ENCODE measurements at places on chromosomes 11 and 22.

DNA sequence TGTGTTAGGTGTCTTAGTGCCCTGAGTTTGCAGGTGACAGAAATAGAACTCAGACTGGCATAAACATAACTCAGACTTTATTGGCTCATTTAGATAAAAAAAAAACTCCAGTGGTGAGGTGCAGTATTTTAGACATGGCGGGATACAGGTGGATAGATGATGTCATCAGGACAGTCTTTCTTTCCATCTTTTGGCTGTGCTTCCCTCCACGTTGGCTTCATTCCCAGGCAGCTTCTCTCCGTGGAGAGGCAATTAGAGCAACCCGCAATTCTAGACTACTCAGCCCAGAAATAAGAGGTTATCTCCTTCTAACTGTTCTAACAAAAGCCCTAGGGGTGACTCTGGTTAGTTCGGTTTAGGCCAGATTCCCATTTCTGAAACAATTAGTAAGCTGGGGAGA is 40.5 kb downstream of the NCAM1 start:
- no peak for DNase-seq

GRCh38 chr11:10550503-10551289 is 9.7 kb upstream of the RNF141 start:
- no peak for DNase-seq

DNA sequence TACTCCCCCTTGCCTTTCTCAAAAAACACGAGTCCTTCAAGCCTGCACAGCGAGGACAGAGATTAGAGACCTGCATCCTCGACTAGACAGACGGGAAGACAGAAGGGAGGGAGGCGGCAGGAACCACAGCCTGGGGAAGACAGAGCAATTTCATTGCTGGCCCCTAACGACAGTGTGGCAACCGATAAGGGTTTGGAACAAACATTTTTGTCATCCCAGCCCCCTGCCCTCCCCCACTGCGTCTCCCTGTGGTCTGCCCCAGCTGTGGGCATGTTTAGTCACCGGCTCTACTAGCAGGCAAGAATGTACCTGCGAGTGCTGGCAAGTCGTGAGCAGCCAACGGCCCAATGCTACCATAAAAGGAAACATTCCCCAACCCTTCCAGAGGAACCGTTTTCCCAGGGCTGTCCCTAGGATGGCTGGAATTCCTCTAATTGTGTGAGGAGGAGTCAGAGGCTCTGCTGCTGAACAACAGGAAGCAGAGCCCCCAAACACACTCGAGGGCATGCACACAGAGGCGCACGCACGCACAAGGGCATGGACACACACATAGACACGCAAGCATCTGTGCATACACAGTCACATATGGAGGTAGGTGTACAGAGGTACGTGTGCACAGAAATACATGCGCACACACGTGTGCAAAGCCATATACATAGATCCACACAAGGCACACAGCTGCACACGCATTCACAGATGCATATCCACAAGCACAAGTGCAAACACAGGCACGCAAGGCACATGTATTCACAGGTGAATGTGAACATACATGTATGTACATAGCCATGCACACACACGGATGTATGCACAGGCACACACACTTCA is 58.3 kb downstream of the MYH9 start:
- DNase-seq: no peak

- no peak for DNase-seq
Observed at GRCh38 chr22:26883393-26883792, 226.0 kb downstream of the MIAT start.

- DNase-seq: no peak
Observed at GRCh38 chr11:70506658-70506970, 108.3 kb downstream of the CTTN start.

DNA sequence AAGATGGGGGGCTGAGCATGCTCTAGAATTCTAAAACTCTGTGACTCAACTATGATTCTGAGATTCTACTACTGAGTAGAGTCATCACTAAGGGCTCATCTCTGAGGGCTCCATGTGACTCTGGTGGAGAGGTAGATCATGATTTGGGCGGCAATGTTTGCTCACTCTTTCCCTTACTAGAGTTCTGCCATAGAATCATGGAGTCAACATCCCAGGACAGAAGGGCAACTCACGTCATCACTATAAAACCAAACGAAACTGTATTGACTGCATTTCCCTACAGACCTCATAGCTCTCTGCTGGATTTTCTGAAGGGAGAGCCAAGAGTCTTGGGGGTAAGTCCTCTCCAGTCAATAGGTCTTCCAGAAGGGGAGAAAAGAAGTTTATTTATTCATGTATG is at the start of gene MS4A14:
Gene MS4A14, plus strand, starts transcription at position 78 of the 400 bp plus-strand sequence. Its CDS starts 120 bp downstream, at position 198.
- no peak for DNase-seq

- DNase-seq: peak; percentile 43
Observed at GRCh38 chr11:67400251-67400941, 1.3 kb downstream of the PPP1CA start.

- DNase-seq: peak; percentile 87
Observed at GRCh38 chr22:21952586-21953571, at the start of gene PPM1F. Gene PPM1F (minus strand): TSS chr22:21952848. CDS start chr22:21946048, 6,800 bp downstream.

DNA sequence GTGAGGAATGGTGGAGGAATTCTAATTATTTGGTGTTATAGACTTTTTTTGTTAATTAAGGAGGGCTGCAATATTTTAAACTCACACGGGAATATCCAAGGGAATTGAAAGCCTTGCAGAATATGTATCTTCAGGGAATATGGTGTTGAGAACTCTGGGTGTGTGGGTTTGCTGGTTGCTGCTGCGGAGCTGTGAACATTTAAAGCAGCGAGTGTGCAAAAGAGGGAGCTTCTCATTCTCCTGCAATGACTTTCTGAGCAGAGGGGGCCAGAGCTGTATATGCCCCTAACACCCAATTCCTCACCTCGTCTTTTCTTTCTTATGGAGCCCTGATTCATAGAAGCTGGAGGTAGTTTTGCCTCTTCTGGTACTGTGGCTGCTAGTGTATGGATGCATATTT is 217.7 kb downstream of the HIPK3 start:
- DNase-seq: no peak

DNA sequence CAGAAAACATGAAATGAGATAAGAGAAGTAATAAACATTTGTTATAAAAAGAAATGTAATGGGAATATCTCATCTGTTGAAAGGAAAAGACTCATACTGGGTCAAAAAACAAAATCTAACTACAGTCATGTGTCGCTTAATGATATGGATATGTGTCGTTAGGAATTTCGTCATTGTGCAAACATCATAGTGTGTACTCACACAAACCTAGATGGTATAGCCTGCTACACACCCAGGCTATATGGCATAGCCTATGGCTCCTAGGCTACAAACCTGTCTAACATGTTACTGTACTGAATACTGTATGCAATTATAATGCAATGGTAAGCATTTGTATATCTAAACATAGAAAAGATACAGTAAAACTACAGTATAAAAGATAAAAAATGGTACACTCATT is 89.8 kb upstream of the ZC3H12C start:
- DNase-seq: no peak

DNA sequence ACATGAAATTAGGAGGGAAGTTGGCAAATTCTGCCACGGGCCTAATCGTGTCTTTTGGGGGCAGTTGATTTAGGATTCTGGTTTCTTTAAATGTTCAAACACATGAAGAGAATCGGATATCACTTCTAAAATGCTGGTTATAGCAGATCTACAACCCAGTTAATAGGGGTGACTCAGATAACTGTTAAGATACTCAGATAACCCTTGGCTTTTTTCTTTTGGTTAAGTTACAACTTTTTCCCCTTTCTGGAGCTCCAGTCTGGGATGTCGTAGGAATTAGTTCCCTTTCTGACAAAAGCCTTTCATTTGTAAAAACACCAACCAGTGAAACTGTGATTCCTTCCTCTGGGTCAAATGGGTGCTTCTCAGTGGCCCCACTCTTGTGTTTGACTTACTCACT is 976 bp downstream of the DEPDC7 start:
- DNase-seq: no peak

DNA sequence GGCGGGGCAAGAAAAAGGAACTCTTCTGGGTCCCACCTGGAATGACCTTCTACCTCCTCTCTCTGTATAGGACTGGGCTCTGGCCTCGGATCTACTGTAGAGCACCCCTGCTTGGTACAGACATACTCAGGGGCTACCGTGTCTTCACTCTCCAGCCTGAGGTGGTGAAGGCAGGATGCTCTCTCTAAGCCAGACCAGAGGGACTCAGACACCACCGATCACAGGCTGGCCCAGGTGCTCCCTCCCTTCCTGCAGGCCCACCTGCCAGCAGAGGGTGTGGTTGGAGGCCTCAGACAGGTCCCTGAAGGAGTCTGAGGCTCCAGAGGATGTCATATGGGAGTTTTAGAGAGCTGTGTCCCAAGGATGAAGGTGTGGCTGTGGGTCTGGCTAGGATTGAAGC is 4.1 kb downstream of the NHERF4 start:
- DNase-seq: no peak

DNA sequence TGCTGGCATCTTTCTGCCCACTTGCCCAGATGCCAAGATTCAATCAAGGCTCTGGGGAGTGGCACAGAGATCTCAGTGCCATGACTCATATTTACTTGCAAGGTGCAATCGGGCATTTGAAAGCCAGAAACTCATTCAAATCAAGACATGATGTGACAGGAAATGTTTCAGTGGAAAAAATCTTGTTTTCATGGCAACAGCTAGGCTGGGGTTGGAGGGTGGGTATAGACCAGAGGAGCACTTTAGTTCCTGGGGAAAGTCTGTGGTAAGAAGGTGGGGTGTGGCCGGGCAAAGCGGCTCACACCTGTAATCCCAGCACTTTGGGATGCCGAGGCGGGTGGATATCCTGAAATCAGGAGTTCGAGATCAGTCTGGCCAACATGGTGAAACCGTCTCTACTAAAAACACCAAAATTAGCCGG is 1.2 kb downstream of the MAJIN start:
- no peak for DNase-seq

DNA sequence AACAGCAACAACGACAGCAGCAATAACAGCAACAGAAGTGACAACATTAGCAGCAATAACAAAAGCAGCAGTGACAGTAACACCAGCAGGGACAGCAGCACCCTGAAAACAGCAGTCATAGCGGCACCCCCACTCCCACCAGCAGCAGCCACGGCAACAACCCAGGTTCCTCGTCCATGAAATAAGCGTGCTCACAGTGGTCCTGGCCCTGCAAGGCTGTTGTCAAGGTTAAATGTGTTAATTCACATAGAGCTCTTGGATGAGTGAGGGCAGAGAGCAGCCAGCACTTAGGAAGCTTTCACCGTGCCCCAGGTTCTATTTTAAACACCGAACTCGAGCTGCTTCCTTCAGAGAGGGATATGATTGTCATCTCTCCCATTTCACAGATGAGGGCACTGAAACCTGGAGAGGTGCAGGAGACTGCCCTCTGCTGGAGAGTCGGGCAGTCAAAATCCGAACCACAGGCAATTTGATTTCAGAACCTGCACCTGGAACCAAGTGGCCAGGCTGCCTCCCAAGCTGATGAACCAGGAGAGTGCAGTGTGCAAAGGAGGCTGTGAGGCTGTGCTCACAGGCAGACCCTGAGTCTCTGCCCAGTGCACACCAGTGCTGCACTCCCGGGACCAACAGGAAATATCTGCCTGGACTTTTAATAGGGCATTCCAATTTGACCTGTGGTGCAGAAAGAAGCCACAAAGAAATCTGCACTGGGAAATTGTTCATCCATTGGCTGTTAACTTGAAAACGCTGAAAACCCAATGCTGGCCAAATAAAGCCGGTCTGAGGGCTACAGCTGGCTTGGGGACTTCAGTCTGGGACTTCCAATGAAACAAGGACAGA is 22.9 kb upstream of the FGF3 start:
- no peak for DNase-seq

DNA sequence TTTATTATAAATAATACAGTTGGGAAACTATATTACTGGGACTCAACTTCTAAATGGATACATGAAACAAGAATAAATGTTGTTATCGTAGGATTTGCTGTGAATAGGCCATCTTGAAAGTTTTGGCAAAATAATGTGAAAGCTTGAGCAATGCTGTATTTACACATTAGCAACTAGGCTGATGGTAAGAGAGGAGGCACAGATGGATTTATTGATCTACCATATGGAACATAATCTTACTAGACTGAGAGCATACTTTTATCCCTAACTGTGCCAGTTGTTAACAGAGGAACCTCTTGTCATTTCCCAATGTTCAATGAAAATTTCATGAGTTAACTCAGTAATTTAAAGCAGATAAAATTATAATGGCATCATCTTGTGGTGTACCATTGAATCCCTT is 22.8 kb downstream of the APIP start:
- no peak for DNase-seq

GRCh38 chr22:17057959-17058814 is 26.6 kb upstream of the IL17RA start:
- DNase-seq: peak; percentile 80

DNA sequence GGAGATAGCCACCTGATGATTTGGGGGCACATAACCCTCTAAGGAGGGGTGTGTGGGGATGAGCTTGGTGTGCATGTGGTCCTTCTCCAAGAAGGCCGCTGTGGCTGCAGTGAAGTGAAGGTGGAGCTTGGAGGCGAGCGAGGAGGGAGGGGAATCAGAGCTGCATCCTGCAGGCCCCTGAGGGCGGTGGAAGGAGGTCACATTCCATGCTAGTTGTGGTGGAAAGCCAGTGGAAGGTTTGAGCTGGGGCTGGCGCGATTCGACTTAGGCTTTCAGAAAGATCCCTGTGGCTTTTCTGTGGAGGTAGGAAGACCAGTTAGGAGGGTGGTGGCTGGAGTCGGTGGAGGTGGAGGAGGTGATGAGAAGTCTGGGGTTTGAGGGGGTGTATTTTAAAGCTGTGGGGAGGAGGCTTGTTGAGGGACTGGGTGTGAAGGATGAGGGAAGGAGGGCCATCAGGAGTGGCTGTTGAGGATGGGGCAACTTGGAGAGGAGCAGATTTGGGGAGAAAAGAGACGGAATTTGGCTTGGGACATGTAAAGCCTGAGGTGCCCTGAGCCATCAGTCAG is 62.0 kb downstream of the TBC1D22A start:
- DNase-seq: no peak

DNA sequence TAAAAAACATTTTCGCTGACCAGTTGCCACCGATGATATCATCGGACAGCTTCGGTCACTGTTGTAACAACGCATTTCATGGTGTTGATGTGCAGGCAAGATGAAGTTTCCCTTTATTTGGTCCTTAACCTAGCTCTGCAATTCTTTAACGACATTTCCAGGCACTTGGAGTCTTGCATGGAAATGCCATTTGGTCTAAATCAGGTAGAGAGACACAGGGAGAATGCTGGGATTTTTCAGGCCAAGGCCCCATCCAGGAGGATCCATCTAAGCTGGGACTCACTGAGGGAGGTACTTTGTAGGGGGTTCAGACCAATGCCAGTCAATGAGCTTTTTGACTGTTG is 121.5 kb upstream of the RCN1 start:
- no peak for DNase-seq

GRCh38 chr11:100639140-100639539 is 47.9 kb upstream of the ARHGAP42 start:
- peak; percentile 36 for DNase-seq

GRCh38 chr11:114027926-114028325 is 31.6 kb upstream of the ZBTB16 start:
- no peak for DNase-seq

Data from testis (tissue), 5 donors.